ENCODE measurements at places on chromosomes 7 and 10. TPM values are rescaled to one million over a fixed set of nuclear protein-coding genes. Genes with fewer than 3 reads are reported as not detected.

GRCh38 chr10:59587083-59587755, 122.4 kb downstream of the SLC16A9 start:
- peaks cover 9% of the 10 kb centered on the region for H3K4me1 ChIP-seq
- no peaks in the 10 kb centered on the region for H3K36me3 ChIP-seq
- no peak overlapping the region for H3K27ac ChIP-seq
- H3K4me3 ChIP-seq: no peak overlapping the region
- no peak for DNase-seq

ARHGAP22 gene
- total RNA-seq: 6.2 TPM

- H3K4me3 ChIP-seq: no peak overlapping the region
- H3K36me3 ChIP-seq: no peaks in the 10 kb centered on the region
- DNase-seq: peak; percentile 13
- peaks cover 6% of the 10 kb centered on the region for H3K4me1 ChIP-seq
- peaks cover 6% of the 10 kb centered on the region for H3K27me3 ChIP-seq
These were observed 68.9 kb upstream of the NFE2L3 start for GRCh38 chr7:26083113-26083512.

GRCh38 chr7:542713-543500, 23.3 kb upstream of the PDGFA start:
- peaks cover 5% of the 10 kb centered on the region for H3K4me1 ChIP-seq
- H3K36me3 ChIP-seq: peaks cover 25% of the 10 kb centered on the region
- H3K27me3 ChIP-seq: no peaks in the 10 kb centered on the region
- H3K27ac ChIP-seq: no peak overlapping the region

DRGX gene
- total RNA-seq: 3.4 TPM
